T-helper 22 cell (primary cell): ENCODE measurements at places on chromosomes 2 and 18.
A peak's percentile ranks its signal among the peaks of the same experiment; 100 is the strongest.

DNA sequence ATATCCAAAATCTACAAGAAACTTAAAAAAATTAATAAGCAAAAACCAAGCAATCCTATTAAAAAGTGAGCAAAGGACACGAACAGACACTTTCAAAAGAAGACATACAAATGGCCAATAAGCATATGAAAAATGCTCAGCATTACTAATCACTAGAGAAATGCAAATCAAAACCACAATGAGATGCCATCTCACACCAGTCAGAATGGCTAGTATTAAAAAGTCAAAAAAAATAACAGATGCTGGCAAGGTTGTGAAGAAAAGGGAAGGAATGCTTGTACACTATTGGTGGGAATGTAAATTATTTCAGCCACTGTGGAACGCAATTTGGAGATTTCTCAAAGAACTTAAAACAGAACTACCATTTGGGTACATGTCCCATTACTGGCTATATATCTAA lies 128.8 kb upstream of the SESTD1 start:
- no peak for DNase-seq

DNA sequence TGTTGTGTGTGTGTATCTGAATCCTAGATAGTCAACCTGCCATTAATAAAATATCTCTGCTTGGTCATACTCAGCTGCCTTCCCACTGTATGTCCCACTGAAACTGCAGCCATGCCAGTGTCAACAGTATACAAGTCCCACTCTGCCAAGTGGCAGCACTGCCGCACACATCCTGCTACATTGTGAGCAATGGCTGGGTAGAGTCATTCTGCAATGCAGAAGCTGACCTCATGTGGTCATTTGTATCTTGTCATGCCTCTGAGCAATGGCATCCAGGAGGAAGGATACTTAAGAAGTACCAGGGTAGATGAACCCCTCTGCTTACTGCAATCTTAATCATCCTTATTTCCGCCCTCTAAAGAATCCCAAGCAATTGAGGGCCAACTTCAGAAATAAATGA lies 302.2 kb upstream of the DDX18 start:
- DNase-seq, result no peak

DNA sequence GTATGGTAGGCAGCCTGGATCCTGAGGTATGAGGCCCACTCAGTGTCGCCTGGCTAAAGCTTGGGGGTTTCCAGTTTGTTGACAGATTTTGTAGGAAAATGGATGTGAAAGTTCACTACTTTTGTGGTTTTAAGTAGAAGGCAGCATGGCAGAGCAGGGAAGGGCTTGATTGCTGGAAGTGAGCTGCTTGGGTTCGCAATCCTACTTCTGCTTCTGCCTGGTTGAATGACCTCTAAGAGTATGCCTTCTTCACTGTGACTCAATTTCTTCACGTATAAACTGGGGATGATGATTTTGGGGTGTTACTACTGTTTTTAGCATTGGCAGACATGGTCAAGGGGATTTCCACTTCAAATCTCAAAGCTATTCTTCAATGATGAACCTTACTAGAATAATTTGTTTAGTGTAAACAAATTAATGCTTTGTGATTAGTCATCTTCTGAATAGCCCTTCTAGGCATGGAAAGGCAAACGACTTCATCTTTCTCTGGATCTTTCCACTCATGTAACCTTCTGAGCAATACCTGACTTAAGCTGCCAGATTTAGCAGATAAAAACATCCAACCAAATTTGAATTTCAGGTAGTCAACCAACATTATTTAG lies 13.2 kb downstream of the BMP10 start:
- no peak for DNase-seq

DNA sequence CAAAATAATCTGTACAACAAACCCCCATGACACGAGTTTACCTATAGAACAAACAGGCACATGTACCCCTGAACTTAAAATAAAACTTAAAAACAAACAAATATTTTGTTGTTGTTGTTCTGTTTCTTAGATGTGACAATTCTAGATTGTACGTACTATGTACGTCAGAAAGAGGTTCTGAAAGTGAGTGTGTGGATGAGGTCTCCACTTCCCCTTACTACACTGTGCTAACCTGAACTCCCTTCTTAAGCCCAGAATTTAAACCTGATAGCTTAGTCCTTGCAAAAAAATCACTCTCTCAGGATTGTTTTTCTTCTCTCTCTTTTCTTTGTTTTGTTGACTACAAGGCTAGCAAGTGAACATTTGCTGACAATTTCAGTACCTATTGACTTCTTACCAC lies 581.6 kb downstream of the LRRTM4 start:
- DNase-seq, result no peak

GRCh38 chr2:23280401-23280800 lies 104.6 kb upstream of the KLHL29 start:
- no peak for DNase-seq

GRCh38 chr2:219919506-219919905 lies 292.1 kb downstream of the SLC4A3 start:
- DNase-seq, result no peak

- no peak for DNase-seq
These were observed 106.5 kb downstream of the ZNF532 start for GRCh38 chr18:58970943-58971790.

DNA sequence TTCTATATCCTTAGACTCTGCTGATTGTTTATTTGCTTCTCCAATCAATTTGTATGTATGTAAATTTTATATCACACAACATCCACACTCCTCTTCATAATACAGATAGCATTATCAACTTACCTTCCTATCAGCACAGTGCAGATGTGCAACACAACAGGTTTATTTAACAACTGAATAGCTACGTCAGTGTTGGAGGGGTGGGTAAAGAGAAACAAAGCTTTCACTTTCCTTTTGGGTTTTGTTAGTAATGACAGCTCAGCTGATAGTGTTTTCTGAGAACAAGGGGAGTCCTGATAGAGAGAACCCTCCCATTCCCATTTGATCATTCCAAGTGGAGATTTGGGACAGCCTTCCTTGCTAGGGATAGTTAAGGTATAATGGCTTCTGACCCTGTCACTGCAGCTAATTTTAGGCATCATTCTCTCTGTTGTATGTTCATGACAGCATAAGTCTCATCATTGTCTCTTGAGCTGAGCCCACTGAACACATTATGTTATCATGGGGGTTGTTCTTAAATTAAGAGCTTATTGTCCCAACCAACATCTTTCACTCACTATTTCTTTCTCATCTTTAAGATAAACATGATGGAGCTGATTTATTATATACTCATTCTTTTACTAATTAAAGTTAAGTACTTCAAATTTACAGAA lies 227.7 kb downstream of the GPD2 start:
- no peak for DNase-seq

DNA sequence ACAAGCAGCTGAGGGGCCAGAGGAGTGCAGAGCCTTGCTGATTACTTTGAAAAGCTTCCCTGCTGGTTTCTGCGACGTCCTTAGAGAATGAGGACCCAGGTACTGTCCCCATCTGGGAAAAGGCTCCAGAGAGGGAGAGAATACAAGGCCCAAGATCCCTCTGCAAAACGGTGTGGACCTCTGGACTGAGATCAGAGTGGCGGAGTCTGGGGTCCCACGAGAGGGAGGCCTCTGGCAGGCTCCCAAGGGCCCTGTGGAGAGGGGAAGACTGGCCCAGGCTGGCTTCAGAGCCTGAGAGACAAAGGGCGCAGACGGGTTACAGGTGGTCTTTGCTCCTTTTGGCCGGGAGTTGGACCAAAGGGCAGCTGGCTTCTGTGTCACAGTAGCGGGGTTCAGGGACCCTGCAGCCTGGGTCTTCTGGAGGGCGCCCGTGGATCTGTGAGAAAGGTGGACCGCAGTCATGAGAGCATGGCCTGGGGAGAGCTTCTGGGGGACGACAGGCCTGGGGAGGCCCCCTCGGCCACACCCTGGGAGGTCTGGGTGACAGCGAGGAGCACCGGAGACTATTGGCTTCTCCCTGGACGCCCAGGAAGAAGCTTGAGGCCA lies 805 bp downstream of the SNORC start:
- no peak for DNase-seq

GRCh38 chr2:152171718-152172117 lies 3.8 kb downstream of the STAM2 start:
- DNase-seq, result no peak

GRCh38 chr18:23495723-23496440 lies 7.4 kb upstream of the RMC1 start:
- DNase-seq, result no peak

DNA sequence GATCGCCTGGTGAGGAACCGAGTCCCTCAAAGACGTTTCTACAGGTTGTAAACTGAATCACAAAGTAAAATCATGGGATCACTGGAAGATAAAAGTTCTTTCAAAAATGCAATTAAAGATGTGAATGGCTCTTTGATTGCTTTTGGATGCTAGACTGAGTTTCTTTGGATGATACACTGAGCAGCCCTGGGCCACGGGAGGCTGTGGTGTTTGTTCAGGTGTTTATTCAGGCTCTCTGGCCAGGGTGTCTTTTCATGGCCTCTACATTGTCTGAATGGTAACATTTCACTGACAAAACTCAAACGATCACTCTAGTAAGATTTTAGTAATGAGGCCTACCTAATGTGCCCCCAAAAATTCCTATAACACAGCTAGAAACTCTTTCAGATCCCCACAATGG lies 48.4 kb upstream of the SPATS2L start:
- DNase-seq, result no peak

GRCh38 chr2:178330175-178331017 lies 120.6 kb downstream of the PRKRA start:
- no peak for DNase-seq

- no peak for DNase-seq
These were observed 92.9 kb downstream of the DTNA start for GRCh38 chr18:34802959-34803358.

DNA sequence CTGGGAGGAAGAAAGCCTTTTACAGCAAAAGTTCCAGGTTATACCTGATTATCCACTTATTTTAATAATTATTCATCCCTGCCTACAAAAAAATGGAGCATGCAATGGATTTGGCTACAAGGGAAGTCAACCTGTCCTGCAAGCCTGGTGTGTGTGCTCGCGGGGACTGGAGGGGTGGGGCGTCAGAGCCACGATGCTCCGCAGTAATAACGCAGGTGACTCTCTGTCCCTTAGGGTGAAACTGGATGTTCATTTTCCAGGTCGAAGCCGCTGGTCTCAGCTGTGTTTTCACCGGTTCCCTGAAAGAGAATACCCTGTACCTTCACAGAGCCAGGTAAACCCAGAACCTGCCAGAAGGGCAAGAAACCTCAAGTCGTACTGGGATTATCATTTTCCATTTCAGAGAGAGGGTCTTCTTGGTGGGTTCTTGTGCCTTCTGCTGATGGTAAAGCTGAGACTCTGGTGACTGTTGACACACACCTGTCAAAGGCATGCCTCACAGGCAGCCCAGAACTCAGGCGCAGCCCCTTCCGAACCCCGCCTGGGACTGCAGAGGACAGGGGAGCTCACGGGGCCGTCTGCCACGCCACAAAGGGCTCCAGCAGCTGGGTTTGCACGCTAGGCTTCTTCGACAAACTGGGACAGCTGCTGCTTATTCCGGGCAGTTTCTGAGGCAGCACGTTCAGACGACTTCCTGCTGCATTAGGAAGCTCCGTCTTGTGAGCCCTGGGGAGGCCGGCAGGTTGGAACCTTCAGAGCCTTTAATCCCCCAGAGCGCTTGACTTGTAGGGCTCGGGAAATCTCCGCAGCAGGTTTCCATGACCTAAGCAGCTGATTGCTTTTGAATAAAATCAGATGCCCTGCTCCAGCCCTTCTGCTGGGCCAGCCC lies 58.6 kb downstream of the KCNG2 start:
- DNase-seq, result no peak

GRCh38 chr2:173198327-173198726 lies 122.7 kb downstream of the MAP3K20 start:
- DNase-seq, result no peak

GRCh38 chr2:16063955-16064633 lies 123.7 kb downstream of the MYCN start:
- DNase-seq, result no peak

DNA sequence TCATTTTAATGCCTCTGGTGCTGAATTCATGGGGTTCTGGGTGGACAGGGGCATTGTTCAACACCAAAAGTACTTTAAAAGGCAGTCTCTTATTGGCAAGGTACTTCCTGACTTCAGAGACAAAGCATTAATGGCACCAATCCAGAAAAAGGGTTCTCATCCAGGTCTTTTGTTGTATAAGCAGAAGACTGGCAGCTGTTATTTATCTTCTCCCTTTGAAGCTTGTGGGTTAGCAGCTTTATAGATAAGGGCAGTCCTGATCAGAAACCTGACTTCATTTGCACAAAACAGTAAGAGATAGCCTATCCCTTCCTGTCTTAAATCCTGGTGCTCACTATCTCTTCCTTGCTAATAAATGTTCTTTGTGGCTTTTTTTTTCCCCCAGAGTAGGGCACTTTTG lies 68.8 kb downstream of the VPS54 start:
- DNase-seq, result no peak

DNA sequence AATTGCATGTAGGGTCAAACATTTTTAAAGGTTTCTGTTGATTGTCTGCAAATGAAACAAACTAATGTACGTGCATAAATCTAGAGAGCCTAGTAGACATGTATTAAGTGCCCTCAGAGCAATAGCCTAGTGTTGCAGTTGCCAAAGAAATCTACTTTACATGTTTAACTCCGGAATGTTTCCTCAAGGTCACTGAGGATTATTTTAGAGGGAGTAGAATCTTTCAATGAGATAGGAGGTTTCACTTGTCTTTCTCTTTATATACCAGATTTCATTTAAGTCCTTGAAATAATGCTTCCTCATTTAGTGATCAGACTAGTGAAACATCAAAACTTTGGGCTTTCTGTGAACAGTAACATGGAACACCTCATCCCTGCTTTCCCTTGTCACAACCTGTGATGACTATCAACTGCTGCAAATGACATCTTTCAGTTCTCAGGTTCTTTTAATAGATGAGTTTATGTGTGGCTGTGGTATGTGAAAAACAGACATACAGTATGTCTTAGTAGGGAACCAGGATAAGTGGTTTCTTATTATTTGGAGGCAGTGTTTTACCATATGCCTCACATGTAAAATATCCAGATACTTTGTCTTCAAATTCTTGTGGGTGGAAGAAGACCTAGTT lies 5.5 kb downstream of the UBE2E3 start:
- no peak for DNase-seq

DNA sequence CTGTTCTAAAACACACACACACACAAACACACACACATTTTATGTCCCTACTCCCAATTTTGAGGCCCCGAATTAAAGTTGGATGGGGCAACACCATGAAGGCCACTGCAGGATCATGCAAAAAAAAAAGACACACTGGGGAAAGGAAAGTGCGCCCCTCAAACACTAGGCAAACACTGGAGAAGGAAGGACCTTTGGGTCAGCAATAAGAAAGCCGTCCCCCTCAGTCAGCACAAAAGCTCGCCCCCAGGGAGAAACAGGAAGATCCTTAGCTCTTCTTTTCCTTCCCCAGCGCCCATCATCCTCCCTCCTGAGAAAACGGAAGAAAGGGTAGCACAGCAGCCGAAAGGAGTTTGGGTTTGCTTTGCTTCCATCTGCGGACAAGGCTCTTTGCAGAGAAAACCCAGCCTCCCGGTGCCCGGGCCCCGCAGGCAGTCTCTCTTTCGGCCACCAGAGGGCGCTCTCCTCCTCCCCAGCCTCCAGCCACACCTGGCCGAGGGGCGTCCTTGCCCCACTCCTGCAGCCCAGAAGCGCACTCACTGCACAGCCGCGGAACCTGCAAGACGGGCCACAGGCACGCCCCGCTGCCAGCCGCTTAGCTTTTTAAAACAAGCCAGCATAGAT lies 248.5 kb downstream of the CDH20 start:
- DNase-seq, result peak; percentile 9
